ENCODE measurements at places on chromosomes 4 and X.

DNA sequence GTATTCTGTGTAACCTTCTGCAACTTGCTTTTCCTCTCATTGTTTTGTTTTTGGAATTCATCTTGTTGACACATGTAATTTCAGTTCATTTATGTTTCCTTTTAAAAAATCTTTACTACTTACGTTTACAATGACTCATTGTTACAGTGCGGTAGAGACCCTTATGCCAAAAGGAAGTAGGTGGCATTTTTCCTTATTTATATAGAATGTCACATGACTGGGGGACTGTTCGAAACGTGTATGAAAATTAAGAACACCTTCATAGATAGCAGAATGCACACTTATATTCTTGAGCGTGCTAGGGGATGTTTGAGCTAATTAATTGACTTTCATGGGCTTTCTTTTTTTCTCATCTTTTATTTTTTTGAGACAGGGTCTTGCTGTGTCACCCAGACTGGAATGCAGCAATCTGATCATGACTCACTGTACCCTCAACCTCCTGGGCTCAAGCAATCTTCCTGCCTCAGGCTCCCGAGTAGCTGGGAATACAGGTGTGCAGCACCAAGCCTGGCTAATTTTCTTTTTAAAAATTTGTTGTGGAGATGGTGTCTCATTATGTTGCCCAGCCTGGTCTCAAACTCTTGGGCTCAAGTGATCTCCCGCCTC, 7.3 kb downstream of the REPS2 start:
- DNase-seq: no peak

- no peak for DNase-seq
Observed at GRCh38 chr4:98641376-98641775, 17.0 kb downstream of the TSPAN5 start.

GRCh38 chr4:89922848-89923416, 28.3 kb downstream of the MMRN1 start:
- DNase-seq: no peak

- DNase-seq: no peak
Observed at GRCh38 chrX:22742174-22742573, 257.6 kb upstream of the DDX53 start.

DNA sequence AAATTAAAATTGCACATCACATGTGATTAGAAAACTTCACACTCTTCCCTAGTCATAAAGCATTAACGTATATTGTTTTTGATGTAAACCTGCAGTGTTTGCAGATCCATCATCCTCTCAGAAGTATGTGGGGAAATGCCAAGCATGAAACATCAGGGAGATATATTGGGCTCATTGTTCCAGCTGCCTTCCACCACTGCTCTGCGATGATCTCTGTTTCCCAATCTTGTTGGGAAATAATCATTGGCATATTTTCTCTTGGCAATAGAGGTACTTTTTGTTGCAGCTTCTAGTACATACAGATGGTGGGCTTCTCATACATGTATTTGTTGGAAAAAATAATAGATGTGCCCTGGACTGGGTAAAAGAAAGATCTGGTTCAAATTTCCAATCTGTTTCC, 466.3 kb upstream of the HS3ST1 start:
- DNase-seq: no peak

GRCh38 chr4:101370663-101371210, 23.4 kb upstream of the PPP3CA start:
- DNase-seq: no peak

- no peak for DNase-seq
Observed at GRCh38 chr4:83489711-83490326, 4.9 kb upstream of the ABRAXAS1 start.

GRCh38 chr4:34046580-34046979, 2197.7 kb downstream of the ARAP2 start:
- DNase-seq: no peak

DNA sequence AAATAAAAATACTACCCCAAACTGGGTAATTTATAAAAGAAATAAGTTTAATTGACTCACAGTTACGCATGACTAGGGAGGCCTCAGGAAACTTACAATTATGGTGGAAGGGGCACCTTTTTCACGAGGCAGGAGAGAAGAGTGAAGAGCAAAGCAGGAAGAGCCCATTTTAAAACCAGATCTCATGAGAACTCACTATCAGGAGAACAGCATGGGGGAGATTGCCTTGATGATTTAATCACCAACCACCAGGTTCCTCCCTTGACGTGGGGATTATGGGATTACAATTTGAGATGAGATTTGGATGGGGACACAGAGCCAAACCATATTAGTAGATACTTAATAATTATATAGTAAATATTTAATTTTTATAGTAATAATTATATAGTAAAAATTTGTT, 10.1 kb downstream of the CISD2 start:
- no peak for DNase-seq

- no peak for DNase-seq
Observed at GRCh38 chr4:44988011-44988410, 261.7 kb upstream of the GNPDA2 start.

DNA sequence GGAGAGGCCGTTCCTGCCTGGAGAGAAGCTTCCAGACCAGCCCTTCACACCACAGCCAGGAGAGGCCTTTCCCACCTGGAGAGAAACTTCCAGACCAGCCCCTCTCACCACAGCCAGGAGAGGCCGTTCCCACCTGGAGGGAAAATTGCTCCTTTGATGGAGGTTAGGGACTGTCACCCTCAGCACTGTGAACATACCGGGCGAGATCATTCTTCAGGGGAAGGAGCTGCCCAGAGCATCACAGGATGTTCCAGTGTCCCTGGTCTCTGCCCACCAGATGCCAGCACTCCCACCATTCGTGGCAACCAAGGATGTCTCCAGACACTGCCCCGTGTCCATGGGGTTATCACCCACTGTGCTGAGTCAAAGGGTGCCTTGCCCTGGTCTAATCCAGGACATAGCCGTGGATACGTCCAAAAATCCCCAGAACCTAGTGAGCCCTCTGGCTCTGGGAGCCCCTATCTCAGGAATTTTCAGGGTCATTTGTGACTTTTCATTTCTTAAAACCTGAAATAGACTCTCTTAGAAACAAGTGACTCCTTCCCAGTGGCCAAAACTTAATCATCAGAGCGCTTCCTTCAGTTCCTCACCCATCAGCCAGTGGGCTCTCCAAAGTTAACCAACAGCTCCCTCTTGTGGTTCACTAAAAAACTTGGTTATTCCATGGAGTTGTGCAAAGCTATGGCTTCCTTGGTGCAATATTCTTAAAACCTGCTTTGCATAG, 80.2 kb downstream of the CRMP1 start:
- no peak for DNase-seq

GRCh38 chr4:14644580-14645282, 357.6 kb upstream of the CPEB2 start:
- DNase-seq: no peak

- peak; percentile 66 for DNase-seq
Observed at GRCh38 chr4:2936773-2937145, 26.4 kb downstream of the NOP14 start.

- no peak for DNase-seq
Observed at GRCh38 chr4:174512745-174513144, 9.5 kb downstream of the HPGD start.

- DNase-seq: no peak
Observed at GRCh38 chrX:140744085-140744484, 34.5 kb downstream of the LINC00632 start.

DNA sequence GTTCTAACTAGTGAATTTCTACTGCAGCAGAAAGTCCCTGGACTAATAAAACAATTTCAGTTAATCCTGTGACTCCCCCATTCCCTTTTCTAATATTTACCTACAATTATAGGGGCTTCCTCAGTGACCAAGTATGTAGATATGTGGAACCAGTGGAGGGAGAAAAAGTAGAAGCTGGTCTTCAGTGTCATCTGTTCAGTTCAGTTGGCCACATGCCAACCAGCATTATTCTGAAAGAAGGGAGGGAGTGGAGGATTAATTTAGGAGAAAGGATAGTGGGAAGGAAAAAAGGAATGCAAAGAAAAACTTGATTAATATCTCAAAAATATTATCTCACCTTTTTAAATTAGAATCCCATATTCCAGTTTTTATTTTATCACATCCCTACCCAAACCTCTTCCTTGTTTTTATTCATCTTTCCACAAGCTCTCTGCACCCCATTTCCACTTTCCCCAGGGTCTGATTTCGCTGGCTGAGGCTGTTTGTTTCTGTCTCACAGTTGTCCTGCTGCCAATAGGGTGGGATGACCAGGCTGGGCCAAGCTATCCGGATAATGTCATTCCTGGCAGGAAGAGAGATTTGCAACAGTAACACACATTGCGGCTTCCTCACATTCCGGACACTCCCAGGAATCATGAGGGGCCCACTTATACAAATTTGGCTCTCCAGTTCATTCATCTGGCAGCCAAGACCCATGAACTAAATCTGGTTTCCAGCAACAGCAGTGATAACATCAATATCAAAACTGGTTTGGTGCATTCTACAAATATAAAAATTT, 24.6 kb upstream of the ANTXR2 start:
- DNase-seq: no peak

GRCh38 chrX:130994671-130995070, 63.5 kb upstream of the ARHGAP36 start:
- DNase-seq: peak; percentile 6

DNA sequence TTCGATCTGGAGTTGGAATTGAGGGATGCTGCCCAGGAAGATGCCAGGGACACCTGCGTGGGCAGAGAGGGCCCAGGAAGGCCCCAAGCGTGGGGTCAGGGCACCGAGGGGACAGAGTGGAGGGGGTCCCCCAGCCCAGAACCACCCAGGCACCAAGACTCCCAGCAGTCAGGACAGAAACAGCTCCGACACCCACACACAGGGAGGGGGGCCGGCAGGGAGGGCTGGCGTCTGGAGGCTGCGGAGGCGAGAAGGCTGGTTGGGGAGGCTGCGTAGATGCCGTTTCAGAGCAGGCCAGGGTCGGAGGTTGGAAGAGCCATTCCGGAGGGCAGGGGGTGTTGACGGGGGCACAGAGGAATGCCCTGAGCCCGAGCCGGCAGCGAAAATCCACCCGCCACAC, 23.6 kb downstream of the ATP5ME start:
- no peak for DNase-seq

DNA sequence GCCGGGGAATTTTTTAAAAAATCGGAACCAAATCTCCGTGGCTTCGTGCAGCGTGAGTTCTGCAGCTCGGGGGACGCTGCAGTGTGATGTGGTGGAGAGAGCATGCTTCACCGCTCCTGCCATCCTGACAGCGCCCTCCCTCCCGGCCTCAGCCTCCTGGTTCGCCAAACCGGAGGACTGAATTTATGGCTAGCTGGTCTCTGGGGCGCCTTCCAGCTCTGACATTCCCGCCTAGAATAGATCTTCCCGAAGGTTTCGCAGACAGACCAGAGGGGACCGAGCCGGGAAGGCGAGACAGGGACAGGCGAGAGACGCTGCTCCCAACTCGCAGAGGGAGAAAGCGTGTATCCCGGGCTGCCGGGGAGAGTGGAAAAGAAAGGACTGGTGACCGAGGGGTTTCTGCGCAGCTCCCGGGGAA, 25.9 kb downstream of the HOPX start:
- DNase-seq: peak; percentile 41

DNA sequence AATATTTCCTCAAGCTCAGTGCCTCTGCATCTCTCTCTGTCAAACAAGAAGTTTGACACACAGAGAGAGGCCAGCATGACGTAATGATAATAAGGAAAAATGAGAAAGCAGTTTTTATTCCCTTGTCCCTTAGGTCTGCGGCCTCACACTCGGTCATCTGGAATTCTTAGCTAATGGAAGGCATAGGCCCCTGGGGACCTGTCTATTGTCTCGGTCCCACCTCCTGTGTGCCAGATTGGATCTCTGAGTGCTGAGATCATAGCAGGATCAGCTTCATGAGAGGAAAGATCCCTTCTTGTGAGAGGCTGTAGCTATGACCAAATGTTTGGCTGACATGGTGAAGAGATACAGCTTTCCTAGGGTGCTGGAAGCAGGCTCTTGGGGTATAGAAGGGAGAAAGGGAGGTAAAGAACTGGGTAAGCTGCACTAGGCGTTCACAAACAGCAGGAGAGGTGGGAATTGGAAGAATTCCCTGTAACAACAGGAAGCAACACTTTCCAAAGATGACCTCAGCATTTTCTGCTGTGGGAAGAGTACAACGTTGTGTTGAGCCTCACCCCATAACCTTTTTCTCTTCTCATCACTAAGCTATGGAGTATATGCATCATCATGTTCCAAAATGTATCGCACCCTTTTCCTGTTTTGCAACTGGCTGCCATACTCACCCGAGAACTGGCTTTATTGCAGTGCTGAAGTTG, 20.2 kb downstream of the TMEM31 start:
- DNase-seq: no peak

GRCh38 chr4:95643627-95644026, 94.9 kb upstream of the UNC5C start:
- no peak for DNase-seq

- DNase-seq: peak; percentile 21
Observed at GRCh38 chrX:76279007-76279406, 106.1 kb downstream of the PBDC1 start.

- DNase-seq: peak; percentile 10
Observed at GRCh38 chr4:13543839-13544605, at the start of gene NKX3-2. NKX3-2 (minus strand) TSS chr4:13544508; CDS start chr4:13544414, 94 bp downstream.

GRCh38 chrX:8284131-8284530, 113.1 kb upstream of the VCX2 start:
- no peak for DNase-seq

DNA sequence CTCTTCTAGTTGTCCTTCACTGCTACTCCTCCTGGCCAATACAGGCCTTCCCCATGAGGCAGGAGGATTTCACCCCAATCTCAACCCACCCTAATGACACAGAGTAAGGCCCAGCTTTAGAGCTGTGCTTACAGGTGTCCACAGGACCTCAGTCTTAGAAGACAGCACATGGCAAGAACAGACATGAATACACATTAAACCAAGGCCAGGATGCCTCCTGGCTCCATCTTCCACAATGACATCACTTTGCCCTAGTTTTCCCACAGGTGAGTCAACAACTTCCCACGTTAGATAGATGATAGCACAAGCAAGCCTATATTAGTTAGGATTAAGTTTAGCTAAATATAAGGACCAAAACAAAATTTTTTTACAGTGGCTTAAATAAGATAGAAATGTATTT, 63.8 kb upstream of the NOCT start:
- DNase-seq: no peak

DNA sequence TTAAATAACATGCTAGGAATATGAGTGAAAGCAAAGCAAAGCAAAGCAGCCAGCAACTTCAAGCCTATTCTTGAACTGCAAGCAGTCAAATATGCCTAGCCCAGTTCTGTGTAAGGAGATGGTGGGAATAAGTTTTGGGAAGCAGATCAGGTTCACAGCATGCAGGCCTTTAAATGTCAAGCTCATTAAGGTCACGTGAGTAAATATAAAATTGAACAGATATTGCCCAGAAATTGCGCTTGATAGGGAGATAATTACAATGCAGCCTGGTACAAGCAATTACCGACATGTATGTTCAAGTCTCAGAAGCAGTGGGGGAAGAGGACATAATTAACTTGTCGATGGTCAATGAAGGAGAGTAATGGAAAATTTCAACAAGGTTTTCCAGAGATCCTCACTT, 6.0 kb downstream of the GNPDA2 start:
- no peak for DNase-seq

GRCh38 chrX:98939456-98939855, 1470.6 kb downstream of the PCDH19 start:
- DNase-seq: no peak

GRCh38 chrX:66410806-66411205, 228.1 kb downstream of the EDA2R start:
- DNase-seq: no peak
